Mesothelial cell of epicardium (in vitro differentiated cells): ENCODE measurements at places on chromosomes 7 and 10.
A peak's percentile ranks its signal among the peaks of the same experiment; 100 is the strongest.

- peaks cover 29% of the 10 kb centered on the region for H3K4me1 ChIP-seq
- no peak for DNase-seq
- peak overlapping the region; percentile 40 for H3K27ac ChIP-seq
- no peaks in the 10 kb centered on the region for H3K36me3 ChIP-seq
Observed at GRCh38 chr10:47404446-47404845, 20.4 kb upstream of the ZNF488 start.

DNA sequence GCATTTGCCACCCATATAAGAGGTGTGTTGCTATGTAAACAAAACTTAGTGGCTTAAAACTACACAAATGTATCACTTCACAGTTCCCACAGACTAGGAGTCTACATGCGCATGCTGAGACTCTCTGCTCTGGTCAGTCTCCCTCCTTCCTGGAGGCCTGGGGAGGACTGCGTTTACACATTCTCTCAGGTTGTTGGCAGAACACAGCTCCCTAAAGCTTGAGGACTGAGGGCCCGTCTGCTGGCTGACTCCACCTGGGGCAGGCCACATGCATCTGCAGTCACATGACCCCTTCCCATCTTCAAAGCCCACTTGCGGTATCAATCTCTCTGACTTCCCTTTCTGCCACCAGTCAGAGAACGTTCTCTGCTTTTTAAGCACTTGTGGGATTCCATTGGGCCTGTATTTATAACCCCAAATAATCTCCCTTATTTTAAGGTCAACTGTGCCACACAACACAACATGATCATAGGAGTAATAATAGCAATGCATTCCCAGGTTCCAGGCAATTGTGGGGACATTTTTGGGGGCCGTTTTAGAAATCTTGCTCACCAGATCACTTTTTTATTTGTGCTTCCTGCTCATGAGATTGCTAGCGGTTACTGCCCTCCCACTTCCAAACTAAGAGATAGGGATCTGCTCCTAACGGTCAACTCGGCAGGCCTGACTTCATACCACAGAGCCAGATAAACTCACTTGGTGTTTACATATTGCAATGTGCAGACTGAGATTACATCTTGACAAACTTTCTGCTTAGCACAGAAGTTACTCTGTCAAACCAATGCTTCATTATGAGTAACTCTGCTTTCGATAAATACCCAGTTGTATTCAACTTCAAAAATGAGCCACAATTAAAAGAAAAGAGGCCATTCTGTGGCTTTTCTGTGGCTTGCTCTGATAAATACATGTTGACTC lies 96.3 kb downstream of the ALOX5 start:
- no peak for DNase-seq
- peak overlapping the region; percentile 74 for H3K27ac ChIP-seq
- no peaks in the 10 kb centered on the region for H3K27me3 ChIP-seq
- no peaks in the 10 kb centered on the region for H3K36me3 ChIP-seq

DNA sequence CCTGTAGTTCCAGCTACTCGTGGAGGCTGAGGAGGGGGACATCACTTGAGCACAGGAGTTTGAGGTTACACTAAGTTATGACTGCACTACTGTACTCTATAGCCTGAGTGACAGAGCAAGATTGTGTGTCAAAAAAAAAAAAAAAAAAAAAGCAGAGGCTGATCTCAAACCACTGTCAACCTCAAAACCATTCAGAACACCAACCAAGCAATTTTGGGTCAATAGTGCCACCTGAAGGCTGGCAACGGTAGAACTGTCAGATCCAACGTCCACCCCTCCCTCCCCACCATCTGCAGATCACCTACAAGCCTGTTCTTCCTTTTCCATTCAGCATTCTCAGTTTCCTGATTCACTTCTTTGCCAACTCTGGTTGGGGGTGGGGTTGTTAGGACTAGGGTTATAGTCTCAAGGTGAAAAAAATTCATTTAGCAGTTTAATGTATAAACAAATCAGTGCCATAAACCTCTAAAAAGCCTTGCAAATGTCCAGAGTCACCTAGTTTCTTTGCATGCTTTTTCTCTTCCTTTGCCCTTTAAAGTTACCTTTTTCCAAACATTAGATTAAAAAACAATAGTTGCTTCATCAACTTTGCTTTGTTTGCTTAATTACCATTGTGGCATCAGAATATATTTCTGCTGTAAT lies 2.6 kb downstream of the MRPS33 start:
- H3K36me3 ChIP-seq = peaks cover 8% of the 10 kb centered on the region
- no peak overlapping the region for H3K4me3 ChIP-seq
- H3K27ac ChIP-seq = no peak overlapping the region
- DNase-seq = no peak

DNA sequence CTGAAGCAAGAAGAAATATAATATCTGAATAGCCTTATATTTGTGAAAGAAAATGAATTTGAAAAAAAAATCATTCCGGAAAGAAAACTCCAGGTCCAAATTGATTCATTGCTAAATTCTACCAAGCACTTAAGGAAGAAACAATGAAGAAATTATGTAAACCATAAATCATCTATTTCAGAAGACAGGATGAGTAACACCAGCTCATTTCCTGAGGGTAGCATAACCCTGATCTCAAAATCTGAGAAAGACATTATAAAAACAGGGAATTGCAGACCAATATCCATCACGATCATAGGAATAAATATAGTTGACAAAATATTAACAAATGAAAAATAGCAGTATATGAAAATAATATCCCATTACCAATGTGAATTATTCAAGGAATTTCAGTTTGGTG lies 70.1 kb upstream of the RAB18 start:
- H3K4me1 ChIP-seq = no peaks in the 10 kb centered on the region
- H3K4me3 ChIP-seq = no peak overlapping the region
- H3K27me3 ChIP-seq = peaks cover under 1% of the 10 kb centered on the region
- H3K27ac ChIP-seq = no peak overlapping the region

GRCh38 chr7:55550010-55550663 lies 22.2 kb downstream of the VOPP1 start:
- no peaks in the 10 kb centered on the region for H3K27me3 ChIP-seq
- DNase-seq = no peak
- H3K36me3 ChIP-seq = no peaks in the 10 kb centered on the region
- H3K27ac ChIP-seq = no peak overlapping the region

- DNase-seq = no peak
- no peak overlapping the region for H3K4me3 ChIP-seq
- no peak overlapping the region for H3K27ac ChIP-seq
- H3K27me3 ChIP-seq = no peaks in the 10 kb centered on the region
Observed at GRCh38 chr10:69465457-69466157, 14.3 kb downstream of the TSPAN15 start.

GRCh38 chr10:29007748-29008610 lies 280.9 kb upstream of the LYZL1 start:
- no peaks in the 10 kb centered on the region for H3K27me3 ChIP-seq
- peaks cover 32% of the 10 kb centered on the region for H3K4me1 ChIP-seq
- H3K27ac ChIP-seq = peak overlapping the region; percentile 7

- H3K27me3 ChIP-seq = no peaks in the 10 kb centered on the region
- H3K4me1 ChIP-seq = peaks cover 28% of the 10 kb centered on the region
- DNase-seq = no peak
- no peak overlapping the region for H3K4me3 ChIP-seq
Observed at GRCh38 chr10:90224791-90225566, 523.6 kb downstream of the KIF20B start.

DNA sequence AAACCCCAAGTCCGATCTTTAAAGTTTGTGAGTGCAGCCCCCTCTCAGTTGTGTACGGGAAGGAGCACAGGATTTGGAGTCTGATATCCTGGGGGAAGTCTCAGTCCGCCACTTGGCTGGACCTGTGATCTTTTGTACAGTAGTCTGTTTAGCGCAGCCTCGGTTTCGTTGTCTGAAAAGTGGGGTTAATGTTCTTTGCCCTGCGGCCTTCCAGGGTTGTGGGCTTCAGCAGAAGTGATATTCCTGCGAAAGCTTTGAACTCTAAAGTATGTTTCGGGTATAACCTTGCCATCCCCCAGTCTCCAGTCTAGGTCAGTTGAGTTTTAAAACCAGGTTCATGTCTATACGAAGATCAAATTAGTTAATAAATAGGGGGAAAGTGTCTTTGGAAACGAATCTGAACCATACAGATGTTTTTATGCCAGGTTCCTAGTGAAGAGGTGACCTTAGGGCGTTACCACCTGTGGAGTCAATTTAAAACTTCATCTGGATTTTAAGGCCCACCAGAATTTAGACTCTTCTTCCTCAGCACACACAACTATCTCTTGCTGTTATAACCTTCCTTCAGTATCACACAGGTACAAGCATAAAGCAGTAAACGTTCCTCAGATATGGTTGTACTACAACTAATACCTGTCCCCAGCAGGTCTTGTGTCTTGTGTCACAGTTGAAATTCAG lies 904 bp downstream of the R3HCC1L start:
- H3K4me3 ChIP-seq = peak overlapping the region; percentile 87
- peaks cover 5% of the 10 kb centered on the region for H3K36me3 ChIP-seq
- H3K27ac ChIP-seq = peak overlapping the region; percentile 80
- no peaks in the 10 kb centered on the region for H3K27me3 ChIP-seq
- H3K4me1 ChIP-seq = peaks cover 35% of the 10 kb centered on the region

DNA sequence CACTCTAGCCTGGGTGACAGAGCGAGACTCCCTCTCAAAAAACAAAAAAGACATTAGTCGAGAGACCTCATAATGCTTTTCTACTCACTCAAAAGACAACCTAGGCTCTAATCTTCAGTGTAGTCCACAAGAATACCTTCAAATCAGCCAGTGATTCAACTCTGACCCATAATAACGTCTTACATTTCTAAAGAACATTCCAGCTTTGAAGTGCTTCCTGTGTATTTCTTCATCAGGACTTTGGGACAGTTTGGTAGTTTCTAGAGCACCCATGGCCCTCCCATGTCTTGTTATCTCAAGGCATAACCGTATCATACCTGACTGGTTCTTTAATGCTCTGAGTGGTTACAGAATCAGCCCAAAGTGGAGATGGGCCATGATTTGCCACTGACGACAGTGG lies 221.3 kb downstream of the SKIDA1 start:
- no peak overlapping the region for H3K4me3 ChIP-seq
- no peaks in the 10 kb centered on the region for H3K36me3 ChIP-seq
- no peaks in the 10 kb centered on the region for H3K27me3 ChIP-seq

DNA sequence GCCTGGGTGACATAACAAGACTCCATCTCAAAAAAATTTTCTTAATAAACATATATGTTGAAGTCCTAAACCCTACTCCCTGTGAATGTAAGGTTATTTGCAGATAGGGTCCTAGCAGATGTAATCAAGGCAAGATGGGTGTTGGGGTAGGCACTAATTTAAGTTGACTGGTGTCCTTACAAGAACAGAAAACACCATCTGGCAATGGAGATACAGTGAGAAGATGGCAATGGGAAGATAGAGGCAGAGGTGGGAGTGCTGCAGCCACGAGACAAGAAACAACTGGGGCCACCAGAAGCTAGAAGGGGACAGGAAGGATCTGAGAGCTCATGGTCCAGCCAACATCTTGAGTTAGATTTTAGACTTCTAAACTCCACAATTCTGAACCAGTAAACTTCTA lies 606.4 kb downstream of the CNTNAP2 start:
- no peaks in the 10 kb centered on the region for H3K4me1 ChIP-seq
- no peak for DNase-seq
- no peak overlapping the region for H3K4me3 ChIP-seq
- H3K27me3 ChIP-seq = peaks cover 15% of the 10 kb centered on the region

DNA sequence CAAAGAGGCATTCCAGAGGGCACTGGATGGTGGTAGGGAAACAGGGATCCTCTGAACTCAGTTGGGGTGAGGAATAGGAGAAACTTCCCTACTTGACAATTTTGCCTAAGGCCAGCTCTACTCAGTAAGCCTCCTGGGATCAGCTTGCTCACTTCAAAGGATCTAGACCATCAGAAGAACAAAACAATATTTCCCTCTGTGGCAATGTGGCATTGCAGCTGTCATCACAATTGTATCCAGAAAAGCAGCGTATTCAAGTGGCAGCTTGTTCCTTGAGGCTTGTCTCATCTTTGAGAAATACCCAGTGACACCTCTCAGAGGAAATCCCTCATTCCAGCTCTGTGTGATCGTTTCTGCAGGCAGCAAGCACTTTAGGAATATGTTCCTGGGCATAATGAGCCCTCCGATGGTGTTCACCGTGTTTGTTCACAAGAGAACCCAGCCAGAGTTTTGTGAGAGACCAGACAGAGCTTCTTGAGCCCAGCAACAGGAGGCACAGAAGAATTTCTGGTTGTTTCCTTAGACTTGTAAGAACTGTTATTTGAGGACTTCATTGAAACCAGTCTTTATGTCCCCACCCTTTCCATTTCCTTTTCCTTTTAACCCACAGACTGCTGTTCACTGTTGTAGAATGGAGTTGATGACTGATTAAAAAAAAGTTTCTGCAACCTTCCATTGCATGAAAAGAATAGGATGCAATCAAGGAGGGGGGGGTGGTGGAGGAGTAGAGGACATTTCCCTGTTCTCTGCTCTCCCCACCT lies 747.3 kb downstream of the LRMDA start:
- no peak for DNase-seq
- peaks cover 29% of the 10 kb centered on the region for H3K4me1 ChIP-seq
- no peak overlapping the region for H3K27ac ChIP-seq
- H3K27me3 ChIP-seq = peaks cover 13% of the 10 kb centered on the region
- no peak overlapping the region for H3K4me3 ChIP-seq
- H3K36me3 ChIP-seq = peaks cover 2% of the 10 kb centered on the region

- no peak overlapping the region for H3K27ac ChIP-seq
- H3K4me1 ChIP-seq = peaks cover 2% of the 10 kb centered on the region
- no peaks in the 10 kb centered on the region for H3K27me3 ChIP-seq
- no peak overlapping the region for H3K4me3 ChIP-seq
- H3K36me3 ChIP-seq = no peaks in the 10 kb centered on the region
Observed at GRCh38 chr10:31401287-31401686, 82.3 kb downstream of the ZEB1 start.

- no peaks in the 10 kb centered on the region for H3K4me1 ChIP-seq
- H3K27ac ChIP-seq = no peak overlapping the region
- H3K27me3 ChIP-seq = no peaks in the 10 kb centered on the region
- DNase-seq = no peak
Observed at GRCh38 chr10:79333513-79333912, 13.8 kb upstream of the PPIF start.

GRCh38 chr10:70758757-70759514 lies 26.2 kb downstream of the TBATA start:
- no peaks in the 10 kb centered on the region for H3K27me3 ChIP-seq
- no peaks in the 10 kb centered on the region for H3K36me3 ChIP-seq
- peaks cover 14% of the 10 kb centered on the region for H3K4me1 ChIP-seq
- no peak overlapping the region for H3K27ac ChIP-seq

GRCh38 chr10:106565546-106565945 lies 599.0 kb downstream of the SORCS1 start:
- peaks cover 1% of the 10 kb centered on the region for H3K27me3 ChIP-seq
- H3K36me3 ChIP-seq = no peaks in the 10 kb centered on the region
- no peak overlapping the region for H3K27ac ChIP-seq
- no peaks in the 10 kb centered on the region for H3K4me1 ChIP-seq
- no peak overlapping the region for H3K4me3 ChIP-seq
